ENCODE measurements at places on chromosomes 16 and 17.

DNA sequence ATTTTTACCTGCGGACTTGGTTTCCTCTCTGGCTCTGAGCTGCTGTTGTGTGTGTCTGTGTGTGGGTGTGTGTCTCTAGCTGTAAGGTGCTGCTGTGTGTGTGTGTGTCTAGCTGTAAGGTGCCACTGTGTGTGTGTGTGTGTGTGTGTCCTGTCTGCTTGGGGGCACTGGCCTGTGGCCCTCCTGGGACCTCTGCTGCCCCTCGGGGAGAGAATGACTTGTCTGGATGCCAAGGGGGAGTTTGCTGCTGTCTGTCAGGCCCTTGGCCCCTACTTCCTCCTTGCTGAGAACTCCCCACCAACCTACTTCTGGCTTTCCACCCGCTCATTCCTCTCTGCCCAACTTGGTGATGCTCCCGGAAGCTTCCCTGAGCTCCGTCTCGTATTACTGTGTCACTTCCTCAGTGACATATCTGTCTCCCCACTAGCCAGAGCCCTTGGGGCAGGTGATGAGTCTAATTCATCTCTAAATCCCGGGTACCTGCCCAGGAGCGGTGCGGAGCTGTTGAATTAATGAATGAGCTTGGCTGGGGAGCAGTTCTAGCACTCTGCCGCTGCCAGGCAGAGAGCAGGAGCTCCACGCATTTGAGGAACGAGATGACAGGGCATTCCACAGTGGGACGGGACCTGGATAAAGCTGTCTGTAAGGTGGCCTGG lies 3.5 kb upstream of the LASP1NB start:
- no peak for DNase-seq

DNA sequence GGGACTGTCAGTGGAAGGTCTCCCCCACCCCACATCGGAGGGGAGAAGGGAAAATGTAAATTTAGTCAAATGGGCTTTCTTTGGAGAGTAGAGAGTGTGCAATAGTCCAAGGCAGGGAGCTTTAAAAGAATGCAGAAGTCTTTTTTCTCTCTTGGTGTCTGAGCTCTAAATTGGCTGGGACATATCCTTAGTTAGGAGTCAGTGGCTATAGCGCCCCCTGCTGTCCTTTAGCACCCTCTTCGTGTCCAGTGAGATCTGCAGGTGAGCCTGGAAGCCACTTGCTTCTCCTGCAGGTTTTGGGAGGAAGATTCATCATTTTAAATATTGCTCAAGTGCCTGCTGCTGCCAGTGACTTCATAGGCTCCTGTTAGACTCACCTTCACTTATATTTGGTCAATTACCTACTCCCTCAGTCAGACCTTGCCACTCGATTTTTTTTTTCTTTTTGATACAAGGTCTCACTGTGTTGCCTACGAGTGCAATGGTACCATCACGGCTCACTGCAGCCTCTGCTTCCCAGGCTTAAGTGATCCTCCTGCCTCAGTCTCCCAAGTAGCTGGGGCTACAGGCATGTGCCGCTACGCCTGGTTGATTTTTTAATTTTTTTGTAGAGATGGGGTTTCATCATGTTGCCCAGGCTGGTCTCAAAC lies 174.8 kb downstream of the PRKCB start:
- peak; percentile 82 for DNase-seq

DNA sequence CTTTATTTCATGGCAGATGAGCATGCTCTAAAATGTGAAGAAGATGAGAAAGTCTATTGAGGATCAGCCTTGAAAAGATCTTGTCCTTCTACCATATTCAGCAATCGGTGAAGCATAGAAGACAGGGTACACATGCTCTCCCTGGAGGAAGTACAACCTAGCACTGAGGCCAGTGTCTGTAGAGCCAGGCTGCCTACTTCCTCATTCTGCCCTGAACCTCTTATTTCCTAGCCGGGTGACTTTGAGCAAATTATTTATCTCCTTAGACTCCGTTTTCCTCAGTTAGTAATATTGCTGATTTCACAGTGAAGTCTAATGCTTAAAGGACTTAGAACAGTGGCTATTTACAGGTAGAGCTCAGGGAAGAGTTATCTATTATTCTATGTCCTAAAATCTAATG lies 58.4 kb downstream of the TMEM100 start:
- DNase-seq, result no peak

GRCh38 chr17:49823614-49824013 lies 24.3 kb downstream of the TAC4 start:
- peak; percentile 44 for DNase-seq

GRCh38 chr16:85733155-85733838 lies 17.6 kb downstream of the C16orf74 start:
- peak; percentile 38 for DNase-seq

DNA sequence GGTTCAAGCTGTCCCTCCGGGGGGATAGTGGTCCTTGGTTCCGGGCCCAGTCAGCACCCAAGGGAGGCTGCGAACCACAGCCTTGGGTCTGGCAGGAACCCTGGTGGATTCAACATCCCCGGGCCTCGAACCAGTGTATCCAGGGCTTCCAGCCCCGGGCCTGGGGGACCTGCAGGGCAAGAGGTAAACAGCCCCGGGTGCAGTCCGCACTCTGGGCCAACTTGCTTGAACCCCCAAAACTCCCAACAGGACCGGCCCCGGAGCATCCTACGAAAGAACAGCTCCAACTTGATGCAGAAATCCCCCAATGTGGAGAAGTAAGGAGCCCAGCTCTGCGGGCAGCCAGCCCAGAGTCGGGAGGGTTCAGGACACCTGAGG lies 1.5 kb upstream of the NEURL4 start:
- DNase-seq, result no peak

GRCh38 chr17:61250335-61250890 lies 149.2 kb upstream of the TBX2 start:
- peak; percentile 73 for DNase-seq

DNA sequence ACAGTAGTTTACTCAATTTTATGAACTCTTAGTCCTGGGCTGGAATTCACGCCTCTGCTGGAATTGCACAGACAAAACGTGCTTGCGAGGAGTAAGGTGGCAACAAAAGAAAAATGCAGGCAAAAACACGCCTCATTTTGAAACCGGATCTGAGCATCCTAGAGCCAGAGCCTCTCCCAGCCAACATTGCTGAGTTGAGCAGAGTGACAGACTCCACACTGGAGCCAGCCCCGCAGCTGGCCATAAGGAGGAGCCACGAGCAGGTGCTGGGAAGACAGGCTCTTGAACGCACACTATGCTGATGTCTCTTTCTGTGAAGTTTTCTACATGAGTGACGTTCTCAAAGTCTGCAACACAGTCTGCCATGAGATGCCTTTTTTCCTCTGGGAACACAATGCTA lies 14.6 kb upstream of the HSBP1 start:
- DNase-seq, result no peak

DNA sequence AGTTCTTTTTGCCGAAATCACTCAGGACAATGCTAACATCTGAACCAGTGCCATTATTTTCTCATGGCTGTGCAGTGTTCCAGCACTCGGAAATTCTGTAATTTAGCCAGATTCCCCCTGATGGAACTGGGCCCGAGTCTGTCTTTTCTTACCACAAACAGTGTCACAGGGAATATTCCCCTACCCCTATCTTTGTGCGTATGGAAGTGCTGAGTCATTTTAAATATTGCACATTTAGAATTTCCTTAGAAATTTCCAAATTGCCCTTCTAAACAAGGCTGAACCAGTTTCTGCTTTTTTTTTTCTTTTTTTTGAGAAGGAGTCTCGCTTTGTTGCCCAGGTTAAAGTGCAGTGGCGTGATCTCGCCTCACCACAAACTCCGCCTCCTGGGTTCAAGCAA lies 88.0 kb upstream of the CREBBP start:
- DNase-seq, result no peak

DNA sequence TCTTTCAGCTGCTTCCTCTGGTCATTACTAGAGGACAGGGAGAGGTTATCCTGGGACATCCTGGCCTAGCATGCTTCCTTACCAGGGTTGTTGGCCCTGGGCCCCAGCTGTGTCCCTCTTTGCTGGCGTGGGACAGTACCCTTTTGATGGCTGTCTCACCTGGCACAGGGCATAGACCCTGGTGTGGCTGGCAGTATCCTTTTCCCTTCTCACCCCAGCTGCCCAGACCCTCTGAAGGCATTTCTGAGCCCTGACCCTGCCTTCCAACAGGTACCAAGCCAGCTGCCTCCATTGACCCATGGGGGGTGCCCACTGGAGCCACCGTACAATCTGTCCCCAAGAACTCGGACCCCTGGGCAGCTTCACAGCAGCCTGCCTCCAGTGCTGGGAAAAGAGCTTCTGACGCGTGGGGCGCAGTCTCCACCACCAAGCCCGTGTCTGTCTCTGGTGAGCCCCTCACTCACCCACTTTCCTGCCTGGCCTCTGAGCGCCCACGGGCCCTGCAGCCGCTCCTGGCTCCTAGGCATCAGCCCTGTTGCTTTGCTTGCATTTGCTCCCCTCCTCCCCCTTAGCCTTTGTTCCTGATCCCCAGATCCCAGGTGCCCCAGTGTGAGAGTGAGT lies 34.0 kb downstream of the B9D1 start:
- DNase-seq, result no peak

- DNase-seq, result no peak
Measured at GRCh38 chr17:80773243-80773991, 218.2 kb upstream of the CHMP6 start.

- DNase-seq, result no peak
Measured at GRCh38 chr16:84303023-84303422, 8.3 kb downstream of the WFDC1 start.

- DNase-seq, result no peak
Measured at GRCh38 chr17:13594310-13594709, 7.4 kb downstream of the HS3ST3A1 start.

GRCh38 chr16:52090080-52090479 lies 456.9 kb downstream of the TOX3 start:
- no peak for DNase-seq

GRCh38 chr17:1374431-1375177 lies 25.4 kb downstream of the YWHAE start:
- DNase-seq, result no peak

DNA sequence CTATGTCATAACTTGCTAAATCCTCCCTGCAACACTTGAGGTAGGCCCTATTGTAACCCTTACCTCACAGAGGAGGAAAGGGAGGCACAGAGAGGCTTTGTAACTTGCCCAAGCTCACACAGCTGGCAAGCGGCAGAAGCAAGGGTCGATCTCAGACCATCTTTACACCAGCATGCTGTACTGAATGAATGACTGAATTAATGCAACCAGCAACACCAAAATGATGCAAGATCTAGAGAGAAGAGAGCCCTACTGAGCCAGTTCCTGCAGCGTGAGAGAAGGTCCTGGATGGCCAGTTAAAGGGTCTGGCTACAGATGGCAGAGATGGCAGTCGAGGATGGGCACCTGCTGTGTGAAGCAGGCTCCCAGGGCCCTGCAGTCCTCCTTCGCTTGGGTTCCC lies 8.2 kb upstream of the KLHL36 start:
- DNase-seq, result no peak

GRCh38 chr17:7930841-7931631 lies 710 bp downstream of the TRAPPC1 start:
- DNase-seq, result peak; percentile 17

GRCh38 chr17:19344311-19345066 lies 18.0 kb downstream of the B9D1 start:
- no peak for DNase-seq

DNA sequence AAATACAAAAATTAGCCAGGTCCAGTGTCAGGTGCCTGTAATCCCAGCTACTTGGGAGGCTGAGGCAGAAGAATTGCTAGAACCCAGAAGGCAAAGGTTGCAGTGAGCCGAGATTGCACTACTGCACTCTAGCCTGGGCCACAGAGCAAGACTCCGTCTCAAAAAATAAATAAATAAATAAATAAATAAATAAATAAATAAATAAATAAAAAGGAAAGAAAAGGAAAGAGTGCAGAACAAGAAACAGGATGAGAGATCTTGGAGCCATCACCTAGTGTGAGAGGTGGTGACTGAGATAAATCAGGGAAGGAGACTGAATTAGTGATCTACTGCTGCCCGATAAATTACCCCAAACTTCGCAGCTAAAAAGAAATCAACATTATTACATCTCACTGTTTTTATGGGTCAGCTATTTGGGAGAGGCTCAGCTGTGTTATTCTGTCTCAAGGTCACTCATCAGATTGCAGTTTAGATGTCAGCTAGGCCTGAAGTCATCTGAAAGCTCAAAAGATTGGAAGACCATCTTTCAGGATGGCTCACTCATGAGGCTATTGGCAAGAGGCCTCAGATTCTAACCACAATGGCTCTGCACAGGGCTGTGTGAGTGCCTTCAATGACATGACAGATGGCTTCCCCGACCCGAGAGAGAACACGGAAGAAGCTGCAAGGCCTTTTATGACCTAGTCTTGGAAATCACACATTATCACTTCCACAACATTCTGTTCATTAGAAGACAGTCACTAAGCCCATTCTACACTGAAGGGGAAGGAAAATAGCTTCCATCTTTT lies 66.4 kb downstream of the CMC2 start:
- no peak for DNase-seq

DNA sequence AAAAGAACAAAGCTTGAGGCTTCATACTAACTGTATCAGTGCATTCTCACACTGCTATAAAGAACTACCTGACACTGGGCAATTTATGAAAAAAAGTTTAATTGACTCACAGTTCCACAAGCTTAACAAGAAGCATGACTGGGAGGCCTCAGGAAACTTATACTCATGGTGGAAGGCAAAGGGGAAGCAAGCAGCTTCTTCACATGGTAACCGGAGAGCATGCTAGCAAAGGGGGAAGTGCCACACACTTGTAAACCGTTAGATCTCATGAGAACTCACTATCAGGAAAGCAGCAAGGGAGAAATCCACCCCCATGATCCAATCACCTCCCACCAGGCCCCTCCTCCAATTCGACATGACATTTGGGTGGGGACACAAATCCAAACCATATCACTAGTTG lies 25.3 kb downstream of the CTRB2 start:
- DNase-seq, result no peak

DNA sequence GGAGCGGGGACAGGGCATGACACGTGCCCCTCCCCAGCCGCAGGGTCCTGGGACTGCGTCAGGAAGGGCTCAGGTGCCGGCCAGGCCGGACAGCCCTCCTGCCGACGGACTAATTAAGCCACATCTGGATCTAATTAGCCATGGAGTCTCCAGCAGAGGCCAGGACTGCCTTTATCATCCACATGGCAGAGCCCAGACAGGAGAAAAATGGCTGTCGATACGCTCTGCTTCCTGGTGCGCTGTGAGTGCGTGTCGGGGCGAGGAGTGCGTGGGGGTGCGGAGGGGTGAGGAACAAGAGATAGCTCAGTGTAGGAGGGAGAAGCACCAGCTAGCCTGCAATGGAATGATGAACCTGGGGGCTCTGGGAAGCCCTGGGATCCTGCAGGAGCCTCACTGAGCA lies 218.8 kb downstream of the IRF8 start:
- DNase-seq, result no peak

DNA sequence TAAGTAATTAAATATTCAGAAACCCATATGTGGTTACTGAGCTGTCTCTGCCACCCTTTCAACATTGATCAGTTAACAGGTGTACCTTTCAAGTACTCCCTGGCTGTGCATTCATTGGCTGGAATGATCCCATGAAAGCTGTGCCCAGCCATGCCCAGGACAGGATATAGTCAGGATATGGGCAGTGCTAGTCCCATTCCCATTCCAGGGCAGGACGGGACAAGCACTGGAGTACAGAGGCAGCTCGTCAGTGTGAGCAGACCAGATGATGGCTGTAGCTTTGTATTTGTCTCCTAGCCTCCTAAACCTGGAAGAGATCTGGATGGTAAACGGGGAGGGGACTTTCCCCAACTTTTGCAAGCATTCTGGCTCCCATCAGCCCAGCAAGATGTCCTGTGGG lies 22.5 kb downstream of the HEATR3 start:
- no peak for DNase-seq

Measured in choroid plexus epithelial cell (primary cell).